ENCODE measurements at places on chromosomes 11 and 22. TPM values are rescaled to one million over a fixed set of nuclear protein-coding genes. Genes with fewer than 3 reads are reported as not detected.

The BTG4 gene
- not detected for total RNA-seq

The TRPM5 gene
- not detected for total RNA-seq

The CFAP300 gene
- total RNA-seq: not detected

The CABP7 gene
- total RNA-seq: not detected

The TUBA8 gene
- 0.63 TPM for total RNA-seq

The BARX2 gene
- not detected for total RNA-seq

The UBTFL1 gene
- total RNA-seq: not detected

The TRIM51 gene
- not detected for total RNA-seq

The YAP1 gene
- 109 TPM for total RNA-seq

The KRTAP5-7 gene
- not detected for total RNA-seq

The FXYD2 gene
- 0.64 TPM for total RNA-seq

The OR2D2 gene
- 0.25 TPM for total RNA-seq

GRCh38 chr22:49838771-49839717 is 11.4 kb upstream of the BRD1 start:
- DNase-seq: no peak

GRCh38 chr11:115630214-115630613 is 126.0 kb upstream of the CADM1 start:
- DNase-seq: no peak

GRCh38 chr11:32221476-32222032 is 130.7 kb downstream of the RCN1 start:
- DNase-seq: no peak

- DNase-seq: no peak
These were observed 79.5 kb downstream of the GAB2 start for GRCh38 chr11:78338138-78338537.

DNA sequence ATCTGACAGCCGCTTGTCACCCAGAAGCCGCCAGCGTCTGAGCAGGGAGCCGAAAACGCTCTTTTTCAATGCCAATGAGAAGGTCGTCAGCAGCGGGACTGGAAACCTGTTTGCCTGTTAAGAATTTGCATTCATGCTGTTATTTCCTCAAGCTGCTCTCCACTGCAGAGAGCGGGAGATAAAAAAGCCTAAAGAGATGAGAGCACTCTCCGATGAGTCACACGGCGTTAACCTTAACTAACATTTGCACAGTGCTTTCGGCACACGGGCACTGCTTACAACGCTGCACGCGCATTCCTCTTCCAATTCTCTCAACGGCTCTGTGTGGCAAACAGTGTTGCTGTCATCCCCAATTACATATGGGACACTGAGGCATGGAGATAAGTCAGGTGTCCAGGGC is 40.0 kb upstream of the RTL6 start:
- no peak for DNase-seq

- peak; percentile 73 for DNase-seq
These were observed 19.5 kb downstream of the IL17REL start for GRCh38 chr22:49992921-49993648.

DNA sequence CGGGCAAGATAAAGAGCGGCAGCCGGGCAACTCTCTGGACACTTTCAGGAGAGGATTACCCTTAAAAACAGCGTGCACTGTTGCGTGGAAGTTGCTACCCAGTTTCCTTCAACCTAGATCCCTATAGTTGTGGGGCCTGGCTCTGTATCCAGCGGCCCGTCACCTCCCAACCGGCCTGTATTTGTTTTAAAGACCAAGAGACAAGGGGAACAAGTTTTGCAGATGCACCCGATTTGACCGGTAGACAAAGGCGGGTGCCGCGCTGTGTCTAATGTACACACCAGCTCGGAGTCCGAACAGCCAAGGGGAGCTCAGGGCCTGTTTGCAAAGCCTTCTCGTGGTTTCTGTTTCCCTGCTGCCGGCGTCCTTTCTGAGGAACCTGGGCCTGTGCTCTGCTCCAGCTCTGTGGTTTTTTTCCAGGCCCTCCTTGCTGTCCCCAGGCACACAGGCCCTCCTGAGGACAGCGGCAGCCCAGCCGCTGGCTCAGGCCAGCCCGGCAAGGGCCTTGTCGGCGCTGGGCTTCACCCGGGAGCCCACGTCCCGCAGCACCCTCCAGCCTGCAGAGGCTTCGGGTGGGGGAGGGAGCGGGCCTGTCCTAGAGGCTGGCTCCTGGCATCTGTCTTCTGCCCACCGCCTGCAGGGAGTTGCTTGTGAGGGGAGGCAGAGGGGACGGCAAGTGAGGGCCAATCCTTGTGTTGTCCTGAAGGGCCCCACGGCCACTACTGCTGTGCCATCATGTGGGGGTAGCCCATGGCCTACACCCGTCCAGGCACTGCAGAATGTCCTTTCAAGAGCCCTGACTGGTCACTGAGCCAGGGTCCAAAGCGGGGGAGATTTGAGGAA is 1.4 kb downstream of the TBX1 start:
- DNase-seq: no peak

DNA sequence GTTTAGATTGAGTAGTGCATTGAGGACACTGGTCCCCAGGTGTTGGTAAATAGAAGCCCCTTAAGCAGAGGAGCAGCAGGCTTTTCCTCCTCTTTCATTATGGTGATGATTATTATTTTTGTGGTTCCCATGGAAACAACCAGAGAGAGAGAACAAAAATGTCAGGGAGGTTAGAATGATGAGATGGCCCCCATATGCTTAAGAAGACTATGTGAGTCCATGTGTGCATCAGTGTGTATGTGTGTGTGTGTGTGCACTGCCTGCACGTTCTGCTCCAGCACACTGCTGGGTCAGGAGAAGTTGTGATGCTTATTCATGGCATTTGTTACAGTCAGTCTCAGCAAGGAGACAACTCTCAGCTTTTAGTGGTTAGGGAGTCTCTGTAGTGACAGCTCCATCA is 724.2 kb downstream of the NTM start:
- DNase-seq: no peak

GRCh38 chr22:22507743-22508273 is 734 bp downstream of the ZNF280B start:
- DNase-seq: no peak

GRCh38 chr11:121338536-121338935 is 46.0 kb downstream of the SC5D start:
- no peak for DNase-seq

- no peak for DNase-seq
These were observed 9.4 kb upstream of the PHOX2A start for GRCh38 chr11:72253392-72253791.

DNA sequence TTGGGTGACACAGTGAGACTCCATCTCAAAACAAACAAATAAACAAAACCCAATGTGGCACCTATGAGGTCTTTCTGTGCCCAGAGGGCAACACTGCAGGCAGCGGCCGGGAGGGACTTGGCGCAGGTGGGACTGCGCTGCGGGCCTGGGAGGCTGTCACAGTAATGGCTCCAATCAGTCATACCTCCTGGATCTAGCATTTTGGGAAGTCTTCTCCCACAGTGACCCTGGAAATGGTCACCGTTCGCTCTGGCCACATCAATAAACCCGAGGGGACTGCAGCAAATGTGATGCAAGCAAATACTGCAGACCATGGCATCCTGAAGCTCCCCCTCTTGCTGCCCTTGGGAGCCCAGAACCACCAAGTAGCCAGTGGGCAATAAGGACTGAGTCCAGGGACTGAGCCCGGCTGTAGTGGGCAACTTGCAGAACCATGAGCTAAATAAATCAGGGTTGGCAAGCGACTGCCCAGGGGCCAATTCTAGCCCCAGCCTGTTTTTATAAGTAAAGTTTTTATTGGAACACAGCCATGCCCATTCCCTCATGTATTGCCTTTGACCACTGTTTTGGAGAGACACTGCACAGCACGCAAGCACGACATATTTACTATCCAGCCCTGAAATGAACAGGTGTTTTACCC is 15.4 kb downstream of the SHANK2 start:
- DNase-seq: no peak

- DNase-seq: no peak
These were observed 41.6 kb downstream of the NAALAD2 start for GRCh38 chr11:90176069-90176468.

DNA sequence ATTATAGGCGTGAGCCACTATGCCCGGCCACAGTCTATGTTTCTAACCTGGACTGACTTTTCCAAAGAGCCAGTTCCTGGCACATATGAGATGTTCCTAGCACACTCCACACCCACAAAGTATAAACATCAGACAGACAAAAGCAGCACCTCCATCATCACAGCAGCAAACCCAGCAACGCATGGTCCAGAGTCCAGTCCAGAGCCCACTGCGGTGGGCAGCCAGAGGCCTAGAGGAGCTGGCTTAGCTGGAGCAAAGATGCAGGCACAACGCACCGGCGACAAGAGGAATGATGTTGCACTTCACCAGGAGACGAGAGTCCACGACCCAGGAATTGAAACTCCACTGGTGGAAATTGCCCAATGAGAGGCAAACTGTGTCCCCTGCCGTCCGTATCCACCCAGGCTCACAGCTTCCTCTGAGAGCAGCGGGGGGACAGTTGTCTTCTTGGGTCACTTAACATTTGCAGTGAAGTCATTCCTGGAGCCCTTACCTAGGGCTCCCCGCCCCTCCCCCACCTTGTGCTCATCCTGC is 36.6 kb downstream of the RPS6KA4 start:
- DNase-seq: no peak

DNA sequence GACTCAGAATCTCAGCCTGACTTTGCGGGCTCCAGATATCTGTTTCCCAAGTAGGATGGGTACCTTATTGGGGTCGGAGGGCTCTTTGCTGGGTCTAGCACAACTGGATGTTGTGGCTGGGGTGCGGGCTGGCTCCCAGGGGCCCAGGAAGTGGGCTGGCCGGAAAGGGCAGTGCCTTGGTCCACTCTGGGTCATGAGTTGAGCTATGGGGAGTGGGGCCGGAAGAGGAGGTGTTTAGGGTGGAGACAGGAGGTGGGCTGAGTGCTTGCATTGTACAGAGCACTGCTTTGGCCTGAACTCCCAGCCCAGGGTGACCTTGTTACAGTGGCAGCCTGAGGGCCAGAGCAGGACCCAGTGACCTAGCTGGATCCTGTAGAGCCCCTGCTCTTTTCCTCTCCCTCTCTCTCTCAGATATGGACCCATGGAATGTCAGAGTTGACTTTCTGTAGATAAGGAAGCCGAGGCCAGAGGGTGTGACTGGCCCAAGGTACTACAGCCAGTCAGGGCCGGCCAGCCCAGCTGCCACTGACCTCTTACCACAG is 13.2 kb downstream of the PHLDB1 start:
- no peak for DNase-seq

DNA sequence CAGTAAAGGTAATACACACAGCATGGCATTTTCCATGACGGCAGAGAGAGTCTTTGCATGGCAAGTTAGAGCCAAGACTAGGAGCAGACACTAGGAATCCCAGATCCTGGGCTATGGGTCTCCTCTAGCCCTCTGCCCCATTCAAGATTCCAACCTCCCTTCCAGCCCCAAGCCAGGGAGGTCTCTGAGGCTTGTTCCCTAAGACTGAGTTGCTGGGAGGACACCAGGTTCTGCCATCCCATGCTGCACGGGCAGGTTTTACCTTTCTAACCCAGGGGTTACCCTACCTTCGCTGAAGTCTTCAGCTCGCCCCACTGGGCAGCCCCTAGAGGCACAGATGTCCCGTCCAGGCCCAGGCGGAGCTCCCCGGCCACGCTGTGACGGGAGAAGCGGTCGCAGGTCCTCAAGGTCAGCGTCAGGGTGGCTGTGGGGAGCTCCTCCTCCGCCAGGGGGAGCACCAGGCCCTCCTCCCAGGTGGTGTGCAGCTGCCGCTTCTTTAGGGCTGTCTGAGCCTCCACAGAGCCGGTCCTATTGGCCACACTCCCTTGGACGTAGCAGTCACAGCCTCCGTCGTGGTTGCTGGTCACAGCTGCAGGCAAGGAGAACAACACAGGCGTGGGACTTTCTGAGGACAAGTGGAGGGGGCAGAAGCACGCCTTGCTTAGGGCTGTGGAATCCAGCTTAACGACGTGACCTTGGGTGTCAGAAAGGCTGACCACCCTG is 33.8 kb downstream of the SYT13 start:
- peak; percentile 52 for DNase-seq

GRCh38 chr11:96241331-96241841 is 101.6 kb downstream of the MAML2 start:
- no peak for DNase-seq

DNA sequence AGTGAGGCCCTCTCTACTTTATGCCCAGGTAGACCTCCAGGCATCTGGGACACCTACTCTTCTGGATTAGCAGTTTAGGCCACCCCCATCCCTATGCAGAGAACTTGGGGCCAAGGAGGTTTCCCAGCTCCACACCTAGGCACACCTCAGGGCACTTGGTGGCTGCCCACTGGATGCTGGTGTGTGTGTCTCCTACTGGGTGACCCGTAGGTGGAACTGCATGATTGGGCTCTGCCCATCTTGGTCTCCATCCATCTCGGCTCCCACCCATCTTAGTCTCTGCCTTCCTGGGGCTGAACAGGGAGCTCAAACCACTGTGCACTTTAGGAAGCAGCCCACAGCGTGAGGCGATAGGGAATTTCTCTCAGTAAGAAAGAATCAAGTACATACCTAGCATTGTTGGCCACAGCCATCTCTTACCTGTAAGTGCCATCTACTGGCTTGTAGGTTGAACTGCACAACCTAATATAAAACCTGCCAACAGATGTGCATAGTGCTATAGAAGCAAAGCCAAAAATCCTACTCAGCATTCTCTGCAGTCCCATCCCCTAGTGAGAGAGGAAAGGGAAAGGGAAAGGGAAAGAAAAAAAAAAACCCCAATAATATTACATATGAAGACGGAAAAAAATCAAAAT is 61.6 kb upstream of the PTPN5 start:
- peak; percentile 24 for DNase-seq

GRCh38 chr11:57196596-57196995 is 14.8 kb downstream of the LRRC55 start:
- no peak for DNase-seq

GRCh38 chr22:28562324-28562723 is 117.3 kb downstream of the TTC28 start:
- DNase-seq: no peak

GRCh38 chr11:108939135-108939534 is 274.3 kb downstream of the DDX10 start:
- no peak for DNase-seq

- peak; percentile 28 for DNase-seq
These were observed at the start of gene MOB2 for GRCh38 chr11:1486054-1486825. Gene MOB2, minus strand, starts transcription at chr11:1486779. Its CDS starts 223 bp downstream, at chr11:1486556.

DNA sequence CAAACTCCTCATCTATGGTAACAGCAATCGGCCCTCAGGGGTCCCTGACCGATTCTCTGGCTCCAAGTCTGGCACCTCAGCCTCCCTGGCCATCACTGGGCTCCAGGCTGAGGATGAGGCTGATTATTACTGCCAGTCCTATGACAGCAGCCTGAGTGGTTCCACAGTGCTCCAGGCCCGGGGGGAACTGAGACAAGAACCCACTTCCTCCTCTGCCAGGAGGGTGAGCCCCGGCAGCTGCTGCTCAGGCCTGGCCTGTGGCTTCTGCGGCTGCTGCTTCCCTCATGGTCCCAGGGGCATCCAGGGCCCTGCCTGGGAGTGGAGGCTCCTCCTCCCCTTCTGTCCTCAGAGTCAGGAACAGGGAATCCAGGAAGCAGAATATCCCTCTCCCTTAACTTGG is 98.4 kb downstream of the ZNF280B start:
- DNase-seq: no peak

DNA sequence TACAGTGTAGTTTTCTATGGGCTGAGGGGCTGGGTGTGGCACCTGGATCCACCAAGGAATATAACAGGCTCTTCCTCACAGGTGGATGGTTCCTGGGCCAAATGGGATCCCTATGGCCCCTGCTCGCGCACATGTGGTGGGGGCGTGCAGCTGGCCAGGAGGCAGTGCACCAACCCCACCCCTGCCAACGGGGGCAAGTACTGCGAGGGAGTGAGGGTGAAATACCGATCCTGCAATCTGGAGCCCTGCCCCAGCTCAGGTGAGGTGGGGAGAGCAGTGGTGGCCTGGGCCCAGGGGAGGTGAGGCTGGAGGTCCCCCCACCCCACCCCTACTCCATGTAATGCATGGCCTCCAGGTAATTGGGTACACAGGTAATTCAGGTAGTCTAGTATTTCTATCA is 20.7 kb downstream of the ADAMTS15 start:
- no peak for DNase-seq

Data from dermis microvascular lymphatic vessel endothelial cell (primary cell).